Kidney (tissue), 22 donors: ENCODE measurements at places on chromosomes 1 and 21.

DNA sequence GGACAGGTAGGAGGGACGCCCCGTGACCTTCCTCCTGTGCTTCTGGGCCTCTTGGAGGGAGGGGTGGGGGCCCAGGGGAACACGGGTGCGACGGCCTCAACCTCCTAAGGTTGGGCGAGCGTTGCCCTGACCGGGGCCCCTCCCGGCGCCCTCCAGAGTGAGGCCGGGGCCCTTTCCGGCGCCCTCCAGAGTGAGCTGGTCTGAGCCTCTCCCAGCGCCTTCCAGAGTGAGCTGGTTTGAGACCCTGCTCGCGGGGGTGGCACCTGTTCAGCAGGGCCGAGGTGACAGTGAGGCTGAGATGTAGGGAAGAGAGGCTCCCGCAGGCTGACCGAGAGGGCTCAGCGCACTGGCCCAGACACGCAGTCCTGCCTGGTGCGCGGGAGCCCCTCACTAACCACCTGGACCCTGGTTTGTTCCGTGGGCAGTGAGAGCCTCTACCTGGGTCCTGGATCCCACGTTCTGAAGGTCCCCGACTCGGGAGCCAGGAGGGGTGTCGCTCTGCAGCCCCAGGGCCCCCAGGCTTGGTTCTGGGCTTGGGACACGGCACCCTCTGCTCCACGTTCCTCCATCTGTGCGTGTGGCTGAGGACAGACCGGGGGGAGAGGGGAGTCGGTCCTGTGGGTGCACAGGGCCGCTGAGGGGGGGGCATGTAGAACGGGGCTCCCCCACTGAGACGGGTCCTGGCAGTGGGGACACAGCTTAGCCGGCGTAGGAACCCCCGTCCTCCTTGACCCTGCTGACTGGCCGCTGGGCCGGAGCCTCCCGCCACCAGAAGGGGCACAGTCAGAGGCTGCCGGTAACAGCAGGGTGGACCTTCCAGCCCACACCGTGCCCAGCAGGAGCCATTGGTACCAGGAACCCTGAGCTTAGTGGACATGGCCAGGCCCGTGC is 1.4 kb downstream of the COL6A1 start:
- peaks cover 22% of the 10 kb centered on the region for H3K36me3 ChIP-seq
- H3K4me1 ChIP-seq, result peaks cover 4% of the 10 kb centered on the region
- peak overlapping the region; percentile 66 for H3K4me3 ChIP-seq
- peaks cover 5% of the 10 kb centered on the region for H3K27me3 ChIP-seq

GRCh38 chr1:12595757-12596006 is 22.3 kb downstream of the DHRS3 start:
- no peaks in the 10 kb centered on the region for H3K27me3 ChIP-seq
- H3K27ac ChIP-seq, result peak overlapping the region; percentile 95
- H3K4me1 ChIP-seq, result peaks cover 78% of the 10 kb centered on the region
- peaks cover 14% of the 10 kb centered on the region for H3K36me3 ChIP-seq

GRCh38 chr1:54008876-54009275 is 9.1 kb downstream of the LDLRAD1 start:
- no peaks in the 10 kb centered on the region for H3K27me3 ChIP-seq
- H3K4me3 ChIP-seq, result no peak overlapping the region
- DNase-seq, result no peak

DNA sequence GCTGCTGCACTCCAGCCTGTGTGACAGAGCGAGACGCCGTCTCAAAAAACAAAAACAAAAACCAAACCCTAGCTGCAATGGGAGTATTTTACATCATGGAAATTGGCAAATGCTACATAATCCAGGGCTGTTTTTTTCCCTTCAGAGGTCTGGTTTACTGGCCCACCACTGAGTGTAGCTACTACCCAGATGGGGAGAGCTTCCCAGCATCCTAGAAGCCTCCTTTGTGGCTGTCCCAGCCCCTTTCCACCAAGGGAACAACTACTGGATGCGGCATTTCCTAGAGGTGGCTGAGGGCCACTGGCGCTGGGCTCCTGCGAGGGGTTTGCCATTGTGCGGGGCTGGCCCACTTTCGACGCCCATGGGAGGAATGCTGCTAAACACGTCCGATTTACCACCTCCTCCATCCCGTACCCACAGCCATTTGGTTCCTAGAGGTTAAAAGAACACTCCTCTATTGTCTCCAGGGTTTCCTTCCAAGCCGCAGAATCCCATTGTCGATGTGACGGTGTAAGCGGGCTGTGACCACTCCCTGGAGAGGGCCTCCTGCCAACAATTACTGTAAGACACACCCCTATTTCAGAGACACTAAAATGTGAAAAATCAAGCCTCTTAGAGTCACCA is 55.4 kb downstream of the RUNX3 start:
- H3K27ac ChIP-seq, result no peak overlapping the region
- DNase-seq, result no peak
- H3K36me3 ChIP-seq, result no peaks in the 10 kb centered on the region
- no peaks in the 10 kb centered on the region for H3K27me3 ChIP-seq
- no peaks in the 10 kb centered on the region for H3K4me1 ChIP-seq
- H3K4me3 ChIP-seq, result no peak overlapping the region
